Erythroblast (primary cell): ENCODE measurements at places on chromosomes 12 and 14.

DNA sequence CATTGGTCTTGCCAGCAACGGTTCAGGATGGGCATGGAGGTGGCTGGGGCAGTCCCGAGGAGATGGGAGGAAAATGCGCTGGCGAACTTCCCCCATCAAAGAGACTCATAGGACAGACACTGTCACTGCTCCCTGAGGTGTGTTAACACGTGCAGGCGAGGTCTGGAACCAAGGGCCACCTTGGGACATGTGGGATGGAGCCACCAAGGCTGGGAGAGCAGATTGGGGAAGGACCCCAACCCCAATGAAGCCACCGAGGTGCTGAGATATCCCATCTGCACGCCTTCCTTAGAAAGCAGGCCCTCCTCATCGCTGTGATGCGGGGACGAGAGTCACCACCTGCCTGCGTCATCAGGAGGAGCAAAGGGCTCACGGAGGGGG is 16.9 kb upstream of the BEGAIN start:
- DNase-seq, result no peak

DNA sequence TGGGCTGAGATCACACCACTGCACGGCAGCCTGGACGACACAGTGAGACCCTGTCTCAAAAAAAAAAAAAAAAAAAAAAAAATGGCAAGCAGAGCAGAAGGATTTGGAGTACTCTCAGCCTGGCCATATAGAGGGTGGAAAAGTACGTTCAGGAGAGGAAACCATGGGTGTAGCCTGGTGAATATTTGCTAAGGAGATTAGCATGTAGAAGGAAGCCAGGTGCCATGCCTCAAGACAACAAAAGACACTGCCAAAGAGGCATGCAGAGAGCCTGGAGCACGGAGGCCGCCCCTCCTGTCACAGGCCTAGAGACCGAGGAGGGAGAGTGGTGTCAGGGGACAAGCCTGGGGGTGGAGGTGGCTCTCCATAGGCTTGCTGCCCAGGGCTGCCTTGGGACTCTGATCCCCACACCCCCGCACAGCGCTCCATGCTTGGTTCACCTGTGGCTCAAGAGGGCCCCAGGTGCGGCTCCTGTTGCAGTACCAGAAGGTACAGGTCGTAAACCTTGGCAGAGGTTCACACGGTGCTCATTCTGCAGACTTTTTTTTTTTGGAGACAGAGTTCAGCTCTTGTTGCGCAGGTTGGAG is 27.9 kb upstream of the DEGS2 start:
- no peak for DNase-seq

DNA sequence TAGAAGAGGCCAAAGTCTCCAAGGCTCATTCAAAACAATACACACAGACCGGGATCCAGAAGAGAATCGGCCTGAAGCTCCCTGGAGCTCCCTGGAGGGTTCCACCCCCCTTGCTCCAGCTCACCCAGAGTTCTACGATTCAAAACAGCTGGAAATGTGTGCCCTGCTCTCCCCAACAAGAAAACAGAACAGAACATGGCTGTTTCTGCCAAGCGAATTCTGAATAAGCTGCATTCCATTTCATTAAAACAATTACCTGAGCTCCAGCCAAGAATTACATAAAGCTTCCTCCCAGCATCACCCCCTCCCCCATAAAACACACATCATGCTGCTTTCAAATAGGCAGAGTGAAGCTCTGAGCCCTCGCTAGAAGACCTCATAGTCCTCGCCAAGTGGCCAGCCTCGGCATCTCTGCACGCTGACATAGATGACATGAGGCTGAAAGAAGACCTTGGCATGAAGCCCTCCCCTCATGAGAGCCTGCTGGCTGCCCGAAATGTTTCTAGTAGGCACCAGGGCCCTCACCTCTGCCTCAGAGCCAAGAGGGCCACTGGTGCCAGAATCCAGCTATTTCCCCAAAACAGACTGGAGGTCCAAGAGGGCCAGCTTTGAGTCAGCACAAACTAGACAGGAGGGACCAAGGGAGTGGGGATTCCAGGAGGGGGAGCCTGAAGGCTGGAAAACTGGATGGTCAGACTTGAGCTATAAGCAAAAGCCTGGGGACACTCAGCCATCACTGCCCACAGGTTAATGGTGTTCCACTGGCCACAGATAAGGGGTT is 8.3 kb downstream of the PXN start:
- DNase-seq, result no peak

DNA sequence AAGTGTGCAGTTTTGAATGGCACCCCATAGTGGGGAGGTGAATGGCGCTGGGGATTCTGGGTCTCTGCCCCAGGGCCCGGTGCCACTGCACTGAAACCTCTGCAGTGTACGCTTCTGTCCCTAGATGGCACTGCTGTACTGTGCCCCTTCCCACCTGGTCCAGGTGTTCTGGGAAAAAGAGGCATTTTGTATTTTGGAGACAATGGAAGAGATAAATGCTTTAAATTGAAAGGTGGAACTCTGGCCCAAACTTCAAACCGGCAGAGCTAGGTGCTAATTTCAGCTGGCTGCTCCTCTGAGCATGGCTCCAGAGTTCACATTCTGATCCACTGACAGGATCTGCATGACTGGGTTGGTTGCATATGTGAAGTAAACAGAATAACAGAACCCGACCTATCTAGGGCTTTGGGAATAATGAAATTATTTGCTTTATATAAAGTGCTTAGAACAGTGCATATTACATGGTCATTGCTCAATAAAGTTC is 52.2 kb downstream of the KRT80 start:
- DNase-seq, result peak; percentile 31

- peak; percentile 85 for DNase-seq
These were observed 280.1 kb downstream of the VRK1 start for GRCh38 chr14:97077253-97077653.

- DNase-seq, result no peak
These were observed 152.6 kb downstream of the RPAP3 start for GRCh38 chr12:47553266-47553665.
